Epithelial cell of prostate (primary cell): ENCODE measurements at places on chromosomes 3 and 15.

DNA sequence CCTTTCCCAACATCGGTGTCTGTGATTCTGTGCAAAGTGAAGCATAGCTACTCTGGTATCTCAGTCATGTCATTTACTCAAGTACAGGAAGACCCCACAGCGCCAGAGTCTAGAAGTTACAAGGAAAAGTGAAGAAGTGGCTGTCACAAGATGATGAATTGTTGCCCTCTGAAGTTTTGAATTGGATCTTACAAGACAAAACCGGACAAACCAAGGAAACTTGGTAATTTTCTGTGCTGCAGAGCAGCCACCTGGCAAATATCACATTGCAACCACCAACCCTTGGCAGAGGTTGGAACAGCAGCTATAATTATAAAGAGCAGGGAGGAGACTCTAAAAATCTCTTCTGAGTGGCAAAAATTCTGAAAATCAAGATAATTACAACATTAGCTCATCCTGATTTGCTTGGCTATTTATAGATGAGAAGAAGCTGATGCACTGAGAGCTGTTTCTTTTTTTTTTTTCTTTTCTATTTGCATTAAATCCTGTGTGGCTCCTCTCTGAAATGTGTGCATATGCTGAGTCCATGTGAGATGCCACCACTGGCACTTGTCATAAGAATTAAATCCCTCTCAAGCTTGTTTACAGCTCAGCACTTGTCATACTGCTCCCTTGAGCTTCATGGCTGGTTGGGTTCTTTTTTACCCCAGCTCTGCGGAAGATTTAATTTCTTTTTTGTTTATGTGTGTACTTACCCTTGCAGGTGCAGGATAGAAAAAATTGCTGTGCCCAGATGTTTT is 68.0 kb upstream of the MNS1 start:
- DNase-seq: no peak

DNA sequence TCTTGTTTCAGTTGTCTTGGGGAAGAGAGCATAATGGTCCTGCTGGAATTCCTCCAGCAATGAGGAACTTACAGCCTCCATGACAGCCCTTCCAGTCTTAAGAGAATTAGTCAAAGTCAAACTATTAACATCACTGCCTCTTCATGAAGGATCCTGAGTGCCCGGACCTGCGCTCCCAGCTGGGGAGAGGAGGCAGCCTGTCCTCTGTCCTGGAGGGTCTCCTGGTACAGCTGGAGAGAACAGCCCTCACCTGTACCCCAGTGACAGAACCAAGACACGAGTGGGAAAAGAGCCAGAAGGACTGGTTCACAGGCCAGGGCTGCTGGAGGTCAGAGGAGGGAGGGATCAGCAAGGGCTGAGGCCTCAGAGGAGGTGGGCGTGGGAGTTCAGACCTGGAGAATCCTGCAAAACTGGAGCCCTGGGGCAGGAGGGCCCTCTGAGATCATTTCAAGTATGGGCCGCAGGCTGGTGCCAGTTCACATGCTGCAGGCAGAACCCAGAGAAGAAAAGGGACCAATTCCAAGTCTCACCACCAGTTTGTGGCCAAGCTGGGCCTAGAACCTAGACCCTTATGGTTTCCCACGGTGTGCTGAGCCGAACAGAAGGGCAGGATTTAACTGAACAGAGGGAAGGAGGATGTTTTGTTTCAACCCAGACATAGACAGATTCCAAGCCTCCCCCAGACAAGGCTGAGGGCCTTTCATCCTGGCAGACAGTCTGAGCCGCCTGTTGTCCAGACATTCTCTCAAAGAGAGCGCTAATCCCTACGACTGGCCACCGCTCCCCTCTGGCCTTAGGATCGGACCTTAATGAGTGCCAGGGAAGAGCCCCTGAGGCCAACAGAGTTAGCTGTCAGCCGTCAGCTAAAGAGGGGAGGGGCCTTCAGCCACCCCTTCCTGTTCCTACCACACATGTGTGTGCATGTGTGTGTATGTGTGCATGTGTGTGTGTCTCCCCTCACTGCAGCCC is 18.2 kb downstream of the LOXL1 start:
- no peak for DNase-seq

DNA sequence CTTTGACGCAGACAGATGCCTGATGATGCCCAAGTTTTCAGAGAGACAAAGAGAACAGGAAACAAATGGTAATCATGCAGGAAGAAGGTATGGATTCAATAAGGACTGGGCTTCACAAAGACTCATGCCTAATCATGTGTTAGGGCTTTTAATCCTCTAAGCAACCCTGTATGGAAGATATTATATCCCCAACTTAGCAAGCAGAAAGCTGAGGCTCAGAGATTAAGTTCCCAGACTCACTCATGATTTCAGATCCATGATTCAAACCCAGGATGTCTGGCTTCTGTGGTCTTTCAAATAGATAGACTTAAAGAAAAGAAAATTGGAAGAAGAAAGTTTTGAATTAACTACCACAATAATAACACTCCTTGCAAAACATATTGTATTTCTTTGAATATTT is 4.1 kb upstream of the CLASP2 start:
- no peak for DNase-seq

DNA sequence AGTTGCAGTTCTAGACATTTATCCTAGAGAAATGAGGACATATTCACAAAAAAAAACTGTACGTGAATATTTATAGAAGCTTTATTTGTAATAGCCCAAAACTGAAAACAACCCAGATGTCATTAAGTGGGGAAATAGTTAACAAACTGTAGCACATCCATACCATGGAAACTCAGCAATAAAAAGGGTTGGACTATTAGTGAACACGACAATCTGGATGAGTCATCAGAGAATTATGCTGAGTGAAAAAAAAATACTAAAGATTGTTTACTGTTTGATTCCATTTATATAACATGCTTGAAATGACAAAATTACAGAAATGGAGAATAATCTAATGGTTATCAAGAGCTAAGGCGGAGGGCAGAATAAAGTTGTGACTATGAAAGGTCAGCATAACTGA is 59.5 kb downstream of the CPA3 start:
- DNase-seq: no peak

- DNase-seq: no peak
Observed at GRCh38 chr3:81911221-81911620, 149.8 kb upstream of the GBE1 start.

GRCh38 chr3:193236599-193236998 is 4.4 kb upstream of the PLAAT1 start:
- DNase-seq: no peak

DNA sequence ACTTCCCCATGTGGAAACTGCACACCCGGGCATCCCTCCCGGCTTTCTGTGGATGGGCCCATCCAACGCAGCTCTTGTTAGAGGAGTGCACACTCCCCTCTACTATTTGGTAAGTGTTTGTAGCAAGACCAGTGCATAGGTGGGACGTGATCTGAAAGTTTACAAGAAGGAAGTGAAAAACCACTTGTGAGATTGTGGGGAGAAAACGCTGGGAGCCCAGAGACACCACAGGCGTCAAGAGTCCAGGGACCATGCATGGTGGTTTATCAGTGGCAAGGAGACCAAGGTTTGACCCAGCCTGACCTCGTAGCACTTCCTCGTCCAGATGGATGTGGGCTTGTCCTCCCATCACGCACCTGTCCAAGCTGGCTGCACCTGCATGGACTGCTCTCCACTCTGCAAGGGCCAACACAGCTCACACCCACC is 51.6 kb downstream of the ATP10A start:
- no peak for DNase-seq

GRCh38 chr15:73869216-73869995 is 4.0 kb upstream of the TBC1D21 start:
- no peak for DNase-seq

GRCh38 chr3:141647562-141647915 is 90.6 kb upstream of the RNF7 start:
- no peak for DNase-seq

DNA sequence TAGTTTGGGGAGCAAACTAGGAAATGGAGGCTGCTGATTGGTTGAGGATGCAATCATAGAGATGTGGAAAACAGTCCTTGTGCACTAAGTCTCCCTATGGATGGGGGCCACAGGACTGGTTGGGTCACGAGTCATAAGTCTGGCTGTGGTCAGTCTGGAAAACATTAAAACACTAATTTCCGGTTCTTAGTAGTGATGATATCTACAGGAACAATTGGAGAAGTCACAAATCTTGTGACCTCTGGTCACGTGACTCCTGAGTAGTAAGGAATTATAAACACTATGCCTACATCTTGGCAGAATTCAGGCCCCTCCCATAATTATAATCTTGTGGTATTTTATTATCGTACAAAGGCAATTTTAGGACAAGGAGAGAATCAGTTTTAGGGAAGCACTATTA is 317.3 kb upstream of the ARPP21 start:
- DNase-seq: no peak

DNA sequence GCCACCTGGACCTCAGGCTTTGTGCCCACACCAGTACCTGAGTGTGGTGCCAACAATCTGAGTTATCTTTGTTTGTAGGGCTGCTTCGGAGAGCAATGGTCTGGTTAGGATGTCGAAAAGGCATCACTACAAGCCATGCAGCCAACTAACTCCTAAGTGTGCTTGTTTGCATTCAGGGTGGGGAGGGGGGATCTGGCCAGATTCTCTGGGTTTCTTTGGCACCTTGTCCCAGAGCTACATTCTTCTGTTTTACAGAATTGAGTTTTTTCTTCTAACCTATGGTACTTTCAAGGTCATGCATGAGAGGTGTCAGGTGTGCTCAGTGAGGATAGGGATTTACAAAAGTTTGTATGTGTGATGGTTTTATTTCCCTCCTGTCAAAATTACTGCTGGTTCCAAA is 391.4 kb upstream of the RARB start:
- DNase-seq: no peak

DNA sequence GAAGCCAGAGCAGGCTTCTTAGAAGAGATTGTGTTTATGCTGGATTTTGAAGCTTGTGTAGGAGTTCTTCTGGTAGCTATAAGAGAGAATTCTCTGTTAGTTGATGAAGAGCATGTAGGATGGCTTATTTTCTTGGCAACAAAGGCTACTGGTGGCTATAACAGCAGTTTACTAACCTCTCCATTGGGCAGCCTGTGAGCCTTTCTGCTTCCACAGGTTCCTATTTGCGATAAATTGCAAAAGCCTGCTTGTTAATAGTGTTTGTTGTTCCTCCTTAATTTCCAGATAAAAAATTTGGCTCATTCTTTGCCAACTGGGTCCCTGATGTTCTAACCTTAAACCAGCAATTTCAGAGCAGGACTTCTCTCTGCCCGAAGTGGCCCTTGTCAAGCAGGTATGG is 290.6 kb upstream of the TRIM42 start:
- no peak for DNase-seq

GRCh38 chr3:62252438-62253157 is 120.8 kb downstream of the FEZF2 start:
- no peak for DNase-seq

GRCh38 chr15:58352026-58352929 is 79.5 kb upstream of the LIPC start:
- DNase-seq: no peak

DNA sequence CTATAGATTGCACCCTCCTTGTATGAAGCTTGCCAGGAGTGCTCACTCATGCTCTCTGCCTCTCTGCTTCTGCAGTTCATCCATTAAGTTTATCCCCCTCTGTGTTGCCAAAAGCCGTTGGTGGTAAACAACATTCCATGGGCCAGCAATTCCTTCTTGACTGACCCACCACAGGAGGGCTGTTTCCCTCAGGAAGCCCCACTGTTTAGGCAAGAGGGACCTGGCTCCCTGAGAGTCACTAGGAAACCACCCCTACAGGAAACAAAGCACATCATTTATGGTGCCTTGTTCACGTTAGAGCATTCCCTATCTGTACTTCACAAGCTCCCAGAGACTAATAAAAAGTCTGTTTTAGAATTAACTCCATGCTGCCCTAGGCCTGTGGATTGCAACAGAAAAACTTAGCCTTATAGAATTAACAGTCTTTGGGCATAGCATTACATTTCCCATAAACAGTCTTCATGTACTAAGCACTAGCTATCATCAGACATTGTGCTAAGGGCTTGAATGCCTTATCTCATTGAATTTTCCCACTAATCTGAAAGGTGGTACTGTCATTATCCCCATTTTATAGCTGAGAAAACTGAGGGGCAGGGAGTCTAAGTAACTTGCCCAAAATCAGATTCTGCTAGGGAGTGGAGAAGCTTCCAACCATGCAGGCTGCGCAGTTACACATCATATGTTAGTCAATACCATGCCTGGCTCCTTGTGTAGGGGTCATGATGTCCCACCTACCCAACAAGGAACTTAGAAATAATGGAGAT is 149.9 kb downstream of the SHQ1 start:
- no peak for DNase-seq
